ENCODE measurements at places on chromosomes 11 and 22.

GRCh38 chr22:46770726-46771125, 8.3 kb downstream of the TBC1D22A start:
- DNase-seq, result no peak

- DNase-seq, result peak; percentile 47
These were observed 5.1 kb downstream of the ZPR1 start for GRCh38 chr11:116782728-116783127.

- DNase-seq, result no peak
These were observed 31.8 kb upstream of the HSPA8 start for GRCh38 chr11:123093739-123094138.

DNA sequence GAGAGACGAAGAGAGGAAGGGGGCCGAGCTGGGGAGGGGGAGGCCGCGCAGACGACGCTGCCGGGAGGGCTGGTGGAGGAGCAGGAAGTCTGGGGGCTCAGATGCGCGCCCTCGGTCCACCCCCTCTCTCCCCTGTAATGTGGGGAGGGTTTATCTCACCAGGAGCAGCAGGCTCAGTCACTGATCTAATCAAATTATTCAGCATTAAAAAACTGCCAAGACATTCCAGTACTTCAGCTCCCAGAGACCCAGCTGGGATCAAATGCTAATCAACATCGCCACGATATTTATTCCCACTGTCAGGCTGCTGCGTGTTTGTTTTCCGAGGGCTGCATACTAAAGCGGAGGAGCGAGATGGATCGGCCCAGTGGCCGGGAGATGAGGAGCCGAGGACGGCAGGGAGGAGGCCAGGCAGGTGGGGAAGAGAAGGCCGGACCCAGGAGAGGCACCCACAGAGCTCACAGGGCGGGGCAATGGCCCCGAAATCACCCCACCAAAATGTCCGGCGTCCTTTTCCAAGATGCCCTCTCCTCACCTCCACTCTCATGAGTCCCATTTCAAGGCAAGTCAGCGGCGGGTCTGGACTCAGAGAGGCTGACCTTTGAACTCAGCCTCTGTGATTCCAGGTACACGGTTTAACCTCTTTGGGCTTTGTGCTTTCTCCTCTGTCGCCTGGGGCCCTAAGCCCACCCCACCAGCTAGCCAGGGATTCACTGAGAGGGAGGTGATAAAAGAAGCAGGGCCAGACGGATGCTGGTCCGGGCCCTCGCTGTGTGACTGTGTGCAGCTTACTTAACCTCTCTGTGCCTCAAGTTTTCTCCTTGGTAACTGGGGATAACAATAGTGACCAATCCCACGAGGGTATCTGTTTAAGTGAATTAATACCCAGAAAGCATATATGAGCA, 502.1 kb downstream of the MN1 start:
- no peak for DNase-seq

DNA sequence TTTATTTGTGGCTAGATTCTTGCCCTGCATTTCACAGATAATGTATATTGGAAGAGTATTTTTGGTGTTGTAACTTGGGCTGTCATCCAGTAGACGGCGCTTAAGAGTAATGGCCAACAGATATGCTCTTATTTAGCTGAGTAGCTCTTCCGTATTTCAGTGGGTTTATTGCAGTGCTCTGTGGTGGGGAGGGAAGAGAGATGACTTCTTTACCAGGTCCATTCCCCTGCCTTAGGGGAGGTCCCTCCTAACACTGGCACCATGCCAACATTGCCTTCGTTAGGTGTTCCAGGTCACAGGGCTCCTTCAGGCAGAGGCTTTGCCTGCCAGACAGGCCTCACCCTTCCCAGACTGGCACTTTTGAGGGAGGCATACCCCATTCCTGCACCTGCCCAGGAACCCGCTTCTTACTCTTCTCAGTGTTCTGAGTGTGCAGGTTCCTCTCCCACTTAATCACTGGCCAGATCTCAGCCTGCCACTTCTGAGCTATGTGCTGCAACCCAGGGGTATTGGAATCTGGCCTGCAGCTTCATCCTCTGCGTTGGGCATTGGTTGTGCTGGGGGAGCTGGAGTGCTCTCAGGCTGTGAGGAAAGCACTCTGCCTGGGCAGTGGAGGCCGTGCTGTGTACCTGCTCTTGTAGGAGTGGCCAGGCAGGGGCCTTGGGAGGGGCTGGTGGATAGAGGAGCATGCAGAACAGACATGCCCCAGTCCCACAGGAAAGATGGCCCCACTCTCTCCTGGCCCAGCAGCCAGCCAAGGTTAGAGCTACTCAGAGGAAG, 29.4 kb upstream of the SLN start:
- DNase-seq, result no peak

DNA sequence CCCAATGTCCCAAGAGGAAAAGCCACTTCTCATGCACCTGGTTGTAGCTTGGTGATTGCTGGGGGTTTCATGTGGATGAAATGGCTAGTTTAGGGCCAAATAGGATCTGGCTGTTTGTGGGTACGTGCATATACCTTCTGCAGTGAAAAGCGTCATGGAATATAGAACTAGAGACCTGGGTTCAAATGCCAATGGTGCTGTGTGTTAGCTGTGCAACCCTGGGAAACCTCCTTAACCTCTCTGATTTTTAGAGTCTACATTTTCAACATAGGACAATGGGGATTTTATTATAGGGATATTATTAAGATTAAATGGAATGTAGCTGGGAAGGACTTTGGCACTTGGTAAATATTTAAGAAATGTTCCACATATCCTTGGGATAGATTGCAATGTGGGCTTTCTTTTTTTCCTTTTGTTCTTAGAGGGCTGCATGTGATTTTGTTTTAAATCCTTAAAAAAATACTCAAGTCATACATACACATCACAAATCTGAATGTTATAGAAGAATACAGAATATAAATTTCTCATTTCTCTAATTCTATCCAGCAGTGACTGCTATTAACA, 112.6 kb upstream of the E2F8 start:
- DNase-seq, result no peak

DNA sequence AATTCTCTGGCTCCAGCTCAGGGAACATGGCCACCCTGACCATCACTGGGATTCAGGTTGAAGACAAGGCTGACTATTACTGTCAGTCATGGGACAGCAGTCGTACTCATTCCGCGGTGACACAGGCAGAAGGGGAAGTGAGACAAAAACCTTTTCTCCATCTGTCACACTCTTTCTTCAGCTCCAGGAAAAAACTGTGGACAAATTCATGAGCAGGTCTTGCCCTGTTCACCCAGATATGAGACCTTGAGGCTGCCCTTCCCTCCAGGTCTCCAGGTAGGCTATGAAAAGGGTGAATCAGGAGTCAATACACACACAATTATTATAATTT, 39.4 kb upstream of the GGTLC2 start:
- DNase-seq, result no peak

GRCh38 chr11:115698243-115698642, 194.0 kb upstream of the CADM1 start:
- DNase-seq, result no peak

- DNase-seq, result no peak
These were observed 140.5 kb downstream of the COMMD9 start for GRCh38 chr11:36148701-36149100.

GRCh38 chr11:45259592-45259991, 26.5 kb downstream of the SYT13 start:
- no peak for DNase-seq

DNA sequence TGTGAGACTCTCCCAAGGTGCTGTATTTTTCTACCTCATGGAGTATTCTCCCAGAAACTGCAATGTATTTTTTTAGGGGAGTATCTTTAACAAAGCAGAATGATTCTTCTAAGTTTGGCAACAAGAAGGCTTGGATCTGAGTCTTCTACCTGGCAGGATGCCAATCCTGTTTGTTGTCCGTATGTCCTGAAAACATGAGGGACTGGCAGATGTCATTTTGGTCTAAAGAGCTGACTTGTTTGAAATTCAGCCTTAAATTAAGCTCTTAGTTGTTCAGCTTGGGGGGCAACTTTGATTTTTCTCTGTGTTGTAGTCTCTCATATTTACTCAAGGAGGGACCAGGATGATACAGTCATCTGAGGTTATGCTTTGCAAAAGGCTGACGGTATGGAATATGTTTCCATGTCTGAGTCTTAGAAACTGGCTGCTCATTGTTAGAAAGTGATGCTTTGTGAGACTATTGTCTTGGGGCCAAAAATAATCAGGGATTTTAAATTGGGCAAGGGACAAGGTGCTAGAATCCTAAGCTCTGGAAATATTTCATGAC, 9.3 kb downstream of the MRPL16 start:
- DNase-seq, result no peak

- no peak for DNase-seq
These were observed 12.5 kb downstream of the ATXN10 start for GRCh38 chr22:45684169-45684568.

DNA sequence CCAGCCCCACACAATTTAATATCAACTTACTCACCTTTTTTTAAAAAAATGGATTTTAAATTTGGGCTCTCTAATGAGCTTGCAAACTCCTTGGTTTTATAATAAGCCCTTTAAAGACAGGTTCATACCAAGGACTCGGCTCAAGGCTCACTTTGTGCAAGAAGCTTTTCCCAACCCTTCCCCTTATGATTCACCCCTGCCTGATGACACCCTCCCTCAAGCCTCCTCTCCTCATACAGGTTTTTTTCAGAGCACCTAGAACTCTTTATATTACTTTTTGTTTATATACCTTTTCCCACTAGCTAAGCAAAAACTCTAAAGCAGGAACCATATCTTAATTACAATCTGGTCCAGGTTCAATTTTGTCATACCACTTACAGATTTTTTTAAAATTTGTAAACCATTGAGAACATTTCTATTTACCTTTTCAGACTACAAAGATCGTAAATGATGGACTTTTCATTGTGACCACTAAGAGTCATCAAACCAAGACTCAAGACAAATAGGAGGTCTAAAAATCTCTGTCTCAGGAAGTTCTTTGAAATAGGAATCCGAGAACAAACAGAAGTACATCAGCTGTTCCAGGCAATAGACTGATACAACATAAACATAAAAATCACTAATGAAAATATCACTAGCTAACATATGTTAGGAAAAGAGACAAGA, 13.1 kb upstream of the EXPH5 start:
- no peak for DNase-seq

DNA sequence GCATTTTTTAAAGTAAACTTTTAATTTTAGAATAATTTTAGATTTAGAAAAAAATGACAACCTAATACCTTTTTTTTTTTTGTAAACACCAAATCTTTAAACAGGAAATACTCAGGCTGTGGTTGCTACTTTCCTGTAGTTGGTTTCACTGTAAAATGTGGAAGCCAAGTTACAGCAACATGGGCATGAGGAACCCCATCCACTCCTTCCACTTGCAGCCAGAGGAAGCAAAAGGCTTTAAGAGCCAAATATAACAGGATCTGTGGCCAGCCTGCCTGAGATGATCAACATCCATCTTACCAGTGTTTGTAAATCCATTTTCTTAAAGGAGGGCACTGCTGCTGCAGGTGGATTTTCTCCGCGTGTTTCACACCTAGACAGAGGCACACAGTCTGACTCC, 66.2 kb downstream of the TNRC6B start:
- DNase-seq, result no peak

DNA sequence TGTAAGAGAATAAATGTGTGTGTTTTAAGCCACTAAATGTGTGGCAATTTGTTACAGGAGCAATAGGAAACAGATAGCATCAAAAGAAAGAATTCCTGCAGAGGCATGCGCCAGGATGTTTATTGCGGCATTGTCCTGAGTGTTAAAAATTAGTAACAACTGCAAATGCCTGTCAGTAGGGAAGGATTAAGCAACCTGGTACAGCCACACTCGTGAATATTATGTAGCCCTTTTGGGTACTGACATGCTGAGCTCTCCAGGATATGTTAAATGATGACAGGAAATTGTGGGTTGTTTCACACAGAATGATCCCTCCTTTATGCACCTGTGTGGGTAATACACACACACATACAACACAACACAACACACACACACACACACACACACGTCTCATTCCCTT, 69.7 kb upstream of the MYOD1 start:
- DNase-seq, result no peak

GRCh38 chr11:131925829-131926228, 555.4 kb downstream of the NTM start:
- DNase-seq, result no peak

GRCh38 chr11:56855217-56855616, 106.7 kb upstream of the OR9G4 start:
- DNase-seq, result no peak

- no peak for DNase-seq
These were observed 260.6 kb downstream of the ETS1 start for GRCh38 chr11:128326791-128327190.

GRCh38 chr11:44188643-44189042, 93.2 kb downstream of the EXT2 start:
- no peak for DNase-seq

GRCh38 chr11:64119700-64120099, 46.2 kb downstream of the MACROD1 start:
- DNase-seq, result no peak

- peak; percentile 68 for DNase-seq
These were observed 52.9 kb upstream of the CARS1 start for GRCh38 chr11:3109921-3110706.

GRCh38 chr11:119828006-119828405, 99.0 kb upstream of the NECTIN1 start:
- DNase-seq, result no peak

- no peak for DNase-seq
These were observed 218.8 kb upstream of the SORL1-AS1 start for GRCh38 chr11:121671283-121672168.

GRCh38 chr22:25569983-25570382, 5.5 kb downstream of the GRK3 start:
- DNase-seq, result no peak

DNA sequence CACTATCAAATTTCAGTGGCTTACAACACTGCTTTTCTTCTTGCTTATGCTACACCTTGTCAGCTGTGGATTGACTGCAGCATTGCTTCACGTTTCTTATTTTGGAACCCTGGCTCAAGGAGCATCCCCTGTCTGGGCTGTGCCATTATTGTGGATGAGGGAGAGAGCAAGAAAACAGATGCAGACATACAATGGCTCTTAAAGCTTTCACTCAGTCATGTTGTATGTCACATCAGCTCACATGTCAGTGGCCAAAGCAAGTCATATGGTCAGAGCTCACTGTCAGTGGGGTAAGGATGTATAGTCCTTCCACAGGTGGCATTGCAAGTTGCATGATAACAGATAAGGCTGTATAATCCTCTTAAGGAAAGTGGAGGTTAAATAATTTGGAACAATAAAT, 10.0 kb downstream of the ARHGEF12 start:
- DNase-seq, result no peak

DNA sequence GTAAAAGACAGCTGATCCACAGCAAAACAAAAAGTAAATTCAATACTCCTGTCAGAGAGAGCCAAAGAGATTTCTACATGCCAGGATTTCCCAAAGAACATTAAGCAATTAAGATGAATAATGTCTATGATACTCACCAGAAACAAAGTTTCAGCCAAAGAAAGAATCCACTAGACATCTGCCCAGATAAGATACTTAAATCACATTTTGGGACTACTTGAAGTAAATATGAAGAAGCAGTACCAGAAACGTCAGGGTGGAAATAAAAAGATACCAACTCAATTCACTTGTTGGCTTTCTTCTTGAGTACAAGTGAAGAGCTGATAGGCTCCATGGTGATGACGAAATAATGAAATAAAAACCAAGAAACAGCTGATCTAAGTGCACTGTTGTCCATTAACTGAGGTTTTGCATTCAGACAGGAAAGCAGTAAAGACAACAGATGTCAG, 31.6 kb upstream of the ARHGAP32 start:
- no peak for DNase-seq

- DNase-seq, result no peak
These were observed 25.9 kb downstream of the IGSF9B start for GRCh38 chr11:133930767-133931448.

GRCh38 chr11:114953039-114953438, 274.7 kb downstream of the NXPE2 start:
- no peak for DNase-seq

Data from stimulated activated CD8-positive, alpha-beta memory T cell treated with anti-CD3 and anti-CD28 coated beads, Interleukin-4, amount 100 ng/mL, for 48 hours (primary cell).